Foreskin melanocyte (primary cell): ENCODE measurements at places on chromosomes 5 and 9.

GRCh38 chr9:88682431-88682831 is 147.5 kb downstream of the NXNL2 start:
- no peak for DNase-seq

GRCh38 chr5:8226148-8226547 is 357.2 kb downstream of the MTRR start:
- no peak for DNase-seq

- DNase-seq: no peak
Measured at GRCh38 chr5:87732875-87733768, 320.4 kb upstream of the CCNH start.

DNA sequence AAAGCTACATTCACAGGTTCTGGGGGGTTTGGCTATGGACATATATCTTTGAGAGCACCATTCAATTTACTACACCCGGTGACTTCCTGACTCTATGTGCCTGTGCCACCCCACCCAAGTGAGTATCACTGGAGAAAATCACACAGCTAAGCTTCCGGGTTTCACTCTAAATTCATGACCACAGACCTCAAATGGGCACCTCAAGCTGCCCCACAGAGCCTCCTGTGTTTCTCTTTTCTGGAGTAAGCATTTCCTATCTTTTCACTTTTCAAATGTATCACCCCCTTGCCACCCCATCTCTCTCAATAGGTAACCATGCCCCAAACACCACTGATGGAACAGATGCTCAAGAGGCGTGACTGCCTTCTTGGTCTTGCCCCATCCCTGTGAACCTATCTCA is 49.2 kb upstream of the NEK6 start:
- DNase-seq: no peak

- DNase-seq: no peak
Measured at GRCh38 chr5:31768046-31768445, 129.1 kb downstream of the PDZD2 start.

- no peak for DNase-seq
Measured at GRCh38 chr5:79753877-79754645, 64.4 kb downstream of the CMYA5 start.

- no peak for DNase-seq
Measured at GRCh38 chr9:27564670-27565069, 8.6 kb downstream of the C9orf72 start.

GRCh38 chr9:129422843-129423192 is 198.1 kb downstream of the C9orf50 start:
- DNase-seq: no peak

DNA sequence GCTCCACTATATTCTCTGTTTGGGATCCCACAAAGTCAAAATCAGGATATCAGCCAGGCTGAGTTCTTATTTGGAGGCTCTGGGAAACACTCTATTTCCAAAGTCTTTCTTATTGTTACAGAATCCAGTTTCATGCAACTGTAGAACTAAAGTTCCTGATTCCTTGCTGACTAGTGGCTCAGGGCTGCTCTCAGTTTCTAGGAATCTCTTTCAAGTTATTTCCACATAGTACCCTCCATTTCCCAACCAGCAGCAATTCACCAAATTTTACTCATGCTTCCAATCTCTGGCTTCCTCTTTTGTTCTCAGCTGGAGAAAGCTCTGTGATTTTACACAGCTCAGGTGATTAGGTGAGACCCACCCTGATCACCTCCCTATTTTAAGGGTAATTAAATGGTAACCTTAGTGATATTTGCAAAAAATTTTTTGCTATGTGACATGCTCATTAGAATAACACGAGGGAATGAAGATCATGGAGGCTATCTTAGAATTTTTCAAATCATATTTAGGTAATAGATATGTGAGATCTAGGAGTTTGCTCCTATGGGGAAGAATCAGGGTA is 794.9 kb upstream of the ARRDC3 start:
- DNase-seq: no peak

DNA sequence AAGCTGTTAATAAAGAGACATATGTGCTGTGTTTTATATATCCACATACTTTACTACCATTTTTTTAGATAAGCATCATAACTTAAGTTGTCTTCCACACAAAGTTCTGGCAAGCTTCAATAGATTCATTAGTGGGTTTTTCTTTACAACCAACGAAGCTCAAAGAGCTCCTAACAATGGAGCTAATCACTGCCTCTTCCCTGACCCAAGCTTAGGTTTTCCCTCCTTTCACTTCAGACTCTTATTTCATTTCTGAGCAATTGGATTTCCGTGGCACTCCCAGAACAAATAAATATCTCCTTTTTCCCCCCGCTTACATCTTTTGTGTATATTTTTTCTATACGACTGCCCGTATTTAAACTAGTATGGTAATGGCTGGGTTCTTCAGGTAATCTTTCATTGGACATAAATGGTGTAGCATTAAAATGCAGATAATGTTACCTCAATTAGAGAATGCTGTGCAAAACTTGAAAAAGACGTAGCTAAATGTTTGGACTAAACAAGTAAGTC is 275.5 kb upstream of the TMEM161B start:
- DNase-seq: no peak

GRCh38 chr5:80324912-80325311 is 5.1 kb downstream of the SPZ1 start:
- no peak for DNase-seq

GRCh38 chr5:133307275-133307674 is 255.5 kb downstream of the HSPA4 start:
- DNase-seq: no peak

- DNase-seq: no peak
Measured at GRCh38 chr5:132011622-132012343, at the start of gene ACSL6. ACSL6 (minus strand) TSS chr5:132011658; CDS start chr5:132011553, 105 bp downstream.

GRCh38 chr5:143258559-143259253 is 144.8 kb downstream of the NR3C1 start:
- no peak for DNase-seq

DNA sequence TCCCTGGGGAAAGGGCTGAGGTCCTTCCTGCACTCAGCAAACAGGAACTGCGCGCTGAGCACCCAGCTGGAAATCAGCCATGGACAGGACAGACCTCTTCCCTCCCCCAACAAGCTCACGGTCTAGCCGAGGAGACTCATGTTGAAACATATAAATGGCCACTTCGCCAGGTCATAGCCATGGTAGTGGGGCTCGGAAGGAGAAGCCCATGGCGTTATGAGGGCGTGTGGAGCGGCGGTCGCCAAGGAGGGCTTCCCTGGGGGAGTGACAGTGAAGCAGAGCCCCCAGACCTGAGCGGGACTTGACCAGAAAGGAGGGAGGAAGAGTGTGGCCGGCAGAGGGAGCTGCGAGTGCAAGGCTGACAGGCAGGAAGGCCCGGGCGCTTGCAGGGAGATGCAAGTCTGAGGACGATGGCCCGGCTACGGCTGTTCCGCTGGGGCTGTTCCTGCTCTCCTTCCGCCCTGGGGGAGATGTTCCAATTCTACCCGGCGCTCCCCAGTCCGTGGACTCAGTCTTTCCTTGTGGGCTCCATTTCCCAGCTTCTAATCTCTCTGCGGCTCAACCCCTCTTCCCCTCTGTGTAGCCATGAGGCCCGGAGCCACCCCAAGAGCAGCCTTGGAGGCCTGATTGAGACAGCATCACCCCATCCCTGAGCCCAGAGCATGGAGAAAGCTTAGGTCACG is 43.9 kb upstream of the PRRC2B start:
- DNase-seq: peak; percentile 61

DNA sequence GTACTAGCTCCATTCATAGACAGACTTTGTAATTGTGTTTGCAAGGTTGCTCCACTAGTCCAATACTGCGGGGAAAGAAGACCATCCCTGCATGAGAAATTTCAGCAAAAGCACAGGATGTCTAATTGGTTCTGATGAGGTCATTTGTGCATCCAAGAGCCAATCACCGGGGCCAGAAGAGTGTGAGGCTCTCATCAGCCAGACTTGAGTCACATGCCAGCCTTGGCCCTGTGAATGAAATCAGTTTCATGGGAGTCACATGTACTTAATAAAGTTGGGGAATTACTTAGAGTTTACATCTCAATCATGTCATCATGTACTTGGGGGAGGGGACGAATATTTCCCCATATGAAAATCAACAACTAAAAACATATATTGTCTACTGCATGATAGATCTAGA is 1236.0 kb downstream of the MAT2B start:
- no peak for DNase-seq

GRCh38 chr5:98415663-98416062 is 357.8 kb upstream of the RGMB start:
- DNase-seq: no peak

GRCh38 chr5:5486122-5486521 is 63.6 kb downstream of the ICE1 start:
- no peak for DNase-seq

GRCh38 chr9:116576386-116576785 is 110.7 kb upstream of the TRIM32 start:
- DNase-seq: no peak

GRCh38 chr5:10133830-10134229 is 115.9 kb downstream of the ATPSCKMT start:
- no peak for DNase-seq

DNA sequence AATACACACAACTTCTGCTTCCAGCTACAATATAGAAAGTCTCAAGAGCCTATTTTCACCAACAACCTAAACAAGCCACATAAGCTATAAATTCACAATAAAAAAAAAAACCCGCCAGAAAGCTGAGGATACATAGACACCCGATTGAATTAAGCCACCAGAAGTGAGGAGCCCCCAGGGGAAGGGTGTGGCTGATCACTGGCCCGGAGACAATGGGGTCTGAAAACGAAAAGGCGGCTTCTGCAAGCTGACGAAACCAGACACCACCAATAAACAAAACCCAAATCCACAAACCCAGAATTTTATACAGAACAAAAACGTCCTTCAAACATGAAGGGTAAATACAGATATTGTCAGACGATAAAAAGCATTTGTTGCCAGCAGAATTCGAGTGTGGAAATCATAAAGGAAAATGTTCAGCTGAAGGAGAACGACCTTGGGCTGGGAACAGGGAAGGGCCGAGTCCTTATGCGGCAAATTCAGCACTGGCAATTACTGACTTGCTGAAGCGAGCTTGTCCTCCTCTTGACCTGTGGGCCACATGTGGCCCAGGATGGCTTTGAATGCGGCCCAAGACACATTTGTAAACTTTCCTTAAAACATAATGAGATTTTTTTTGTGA is 39.6 kb upstream of the CEP72 start:
- no peak for DNase-seq

DNA sequence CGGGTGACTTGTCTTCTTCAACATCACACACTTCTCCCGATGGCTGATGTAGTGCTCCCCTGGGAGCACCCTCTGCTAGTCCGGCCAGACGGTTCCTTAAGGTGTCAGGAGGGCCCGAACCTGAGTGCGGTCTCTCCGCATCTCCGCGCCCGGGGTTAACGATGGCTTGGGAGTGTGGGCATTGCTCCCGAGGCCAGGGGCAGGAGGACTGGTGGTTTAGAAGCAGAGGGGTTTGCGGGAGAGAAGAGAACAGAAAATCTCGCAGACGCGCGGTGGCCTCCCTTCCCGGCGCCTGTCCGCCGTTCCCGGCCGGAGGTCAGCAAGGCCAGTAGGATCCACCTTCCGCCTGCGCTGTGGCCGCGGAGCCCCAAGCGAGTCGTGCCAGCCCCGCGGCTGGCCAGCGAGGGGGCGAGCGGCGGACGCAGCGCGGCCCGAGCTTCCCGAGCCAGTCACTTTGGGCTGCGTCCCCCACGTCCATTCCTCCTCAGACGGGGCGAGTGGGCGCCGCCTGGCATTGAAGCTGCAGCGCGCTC is 700 bp downstream of the CDO1 start:
- no peak for DNase-seq

DNA sequence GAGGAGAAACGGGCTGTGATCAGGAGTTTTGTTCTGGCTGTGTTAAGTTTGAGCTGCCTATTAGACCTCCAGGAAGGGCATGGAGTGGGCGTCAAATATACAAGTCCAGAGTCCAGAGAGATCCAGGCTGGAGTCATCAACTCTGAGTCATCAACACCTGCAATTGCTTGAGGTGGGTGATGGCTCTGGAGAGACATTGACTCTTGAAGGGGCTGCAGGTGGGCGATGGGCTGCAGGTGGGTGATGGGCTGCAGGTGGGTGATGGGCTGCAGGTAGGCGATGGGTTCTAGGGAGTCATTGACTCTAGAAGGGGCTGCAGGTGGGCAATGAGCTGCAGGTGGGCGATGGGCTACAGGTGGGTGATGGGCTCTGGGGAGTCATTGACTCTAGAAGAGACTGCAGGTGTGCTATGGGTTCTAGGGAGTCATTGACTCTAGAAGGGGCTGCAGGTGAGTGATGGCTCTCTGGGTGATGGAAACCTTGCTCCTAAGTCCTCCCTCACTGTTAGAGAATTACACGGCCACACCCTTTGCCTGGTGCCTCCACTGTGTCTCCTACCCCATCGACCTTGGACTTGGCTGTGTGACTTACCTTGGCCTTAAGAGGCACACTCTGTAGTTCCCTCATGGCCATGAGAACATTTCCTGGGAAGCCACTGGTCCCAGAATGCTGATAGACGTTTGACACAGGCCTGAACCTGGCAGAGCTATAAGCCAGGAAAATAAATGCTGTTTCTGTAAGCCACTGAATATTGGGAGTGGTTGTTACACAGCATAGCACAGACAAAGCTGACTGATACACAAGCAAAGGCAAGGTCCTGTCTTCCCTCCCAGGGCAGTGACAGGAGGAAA is 10.4 kb upstream of the FIBCD1 start:
- no peak for DNase-seq

GRCh38 chr5:66882606-66883227 is 286.5 kb downstream of the MAST4 start:
- DNase-seq: no peak

DNA sequence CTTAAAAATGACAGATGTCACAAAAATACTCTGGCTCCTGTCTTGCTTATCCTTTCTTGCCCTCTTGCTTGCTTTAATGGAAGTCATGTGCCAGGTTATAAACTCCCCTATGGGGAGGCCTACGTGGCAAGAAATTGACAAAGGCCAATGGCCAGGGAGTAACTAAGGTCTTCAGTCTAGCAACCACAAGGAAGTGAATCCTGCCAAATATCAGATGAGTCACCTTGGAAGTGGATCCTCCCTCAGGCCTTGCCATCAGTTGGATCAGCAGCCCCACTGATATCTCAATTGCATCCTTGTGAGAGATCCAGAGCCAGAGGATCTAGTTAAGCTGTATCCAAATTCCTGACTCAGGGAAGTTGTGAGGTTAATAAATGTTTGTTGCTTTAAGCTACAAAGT is 82.8 kb downstream of the CAAP1 start:
- peak; percentile 60 for DNase-seq

DNA sequence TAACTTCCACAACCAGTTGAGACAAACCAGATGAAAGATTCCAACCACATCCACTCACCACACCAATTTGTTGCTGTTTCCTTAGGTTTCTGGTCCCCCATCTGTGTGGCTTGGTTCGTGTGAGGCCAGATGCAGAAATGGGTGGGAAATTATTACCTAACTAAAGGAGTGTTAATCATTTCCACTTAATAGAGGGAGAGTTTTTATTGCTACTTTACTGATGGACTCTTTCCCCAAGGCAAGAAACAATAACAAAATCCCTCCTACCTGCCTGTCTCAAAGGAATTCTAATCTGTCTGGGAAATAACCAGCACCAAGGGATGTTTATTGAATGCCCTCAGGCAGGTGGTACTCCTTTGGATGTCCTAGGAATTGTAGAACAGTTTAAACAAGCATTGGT is 76.3 kb downstream of the TMEM167A start:
- DNase-seq: no peak
